ENCODE measurements at places on chromosomes 12 and 14.
A peak's percentile ranks its signal among the peaks of the same experiment; 100 is the strongest.

DNA sequence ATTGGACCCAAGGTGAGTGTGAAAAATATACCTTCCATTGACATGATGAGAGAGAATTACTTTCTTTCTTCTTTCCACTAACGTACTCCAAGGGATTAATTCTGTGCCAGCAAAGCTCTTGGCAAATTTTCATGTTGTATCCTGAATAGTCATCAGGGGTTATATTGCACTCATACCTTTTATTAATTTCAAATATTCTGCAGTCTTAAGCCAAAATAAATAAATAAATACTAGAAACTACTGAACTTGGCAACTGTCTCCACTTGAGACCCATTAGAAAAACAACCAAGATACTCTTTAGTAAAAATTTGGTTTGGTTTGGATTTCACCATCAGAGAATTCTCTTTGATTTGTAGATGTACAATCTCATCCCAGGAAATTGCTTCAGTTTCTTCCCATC lies 22.1 kb upstream of the CLEC14A start:
- DNase-seq = no peak

GRCh38 chr12:128986957-128987356 lies 133.7 kb downstream of the GLT1D1 start:
- no peak for DNase-seq

DNA sequence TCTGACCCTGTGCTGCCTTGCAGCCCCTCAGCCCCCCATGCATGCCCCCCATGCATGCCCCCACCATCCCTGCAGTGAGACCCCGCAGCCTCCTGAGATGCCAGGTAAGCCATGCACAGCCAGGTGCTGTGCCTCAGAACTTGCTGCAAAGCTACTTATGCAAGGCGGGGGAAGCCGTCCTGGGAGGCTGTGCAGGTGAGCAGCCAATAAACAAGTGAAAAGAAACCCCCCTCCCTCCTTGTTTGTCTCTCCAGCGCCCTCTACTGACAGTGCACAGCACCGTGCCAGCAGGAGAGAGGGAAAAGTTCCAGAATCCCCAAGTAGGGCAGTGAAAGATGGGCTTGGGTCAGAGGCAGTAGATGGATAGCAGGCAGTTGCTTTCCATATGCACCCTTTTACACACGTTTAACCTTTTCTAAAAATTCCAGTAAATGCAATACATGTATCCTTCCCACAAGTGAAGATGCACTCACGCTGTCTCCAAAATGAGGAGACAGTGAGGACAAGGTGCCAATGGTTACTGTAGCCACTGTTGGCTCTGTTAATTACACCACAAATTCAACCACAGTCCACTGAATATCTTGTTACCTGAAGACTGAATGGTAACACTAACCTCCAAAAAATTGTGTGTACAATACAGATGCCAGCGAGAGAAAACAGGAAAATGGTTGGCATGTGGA lies 18.0 kb downstream of the TNFAIP2 start:
- no peak for DNase-seq

DNA sequence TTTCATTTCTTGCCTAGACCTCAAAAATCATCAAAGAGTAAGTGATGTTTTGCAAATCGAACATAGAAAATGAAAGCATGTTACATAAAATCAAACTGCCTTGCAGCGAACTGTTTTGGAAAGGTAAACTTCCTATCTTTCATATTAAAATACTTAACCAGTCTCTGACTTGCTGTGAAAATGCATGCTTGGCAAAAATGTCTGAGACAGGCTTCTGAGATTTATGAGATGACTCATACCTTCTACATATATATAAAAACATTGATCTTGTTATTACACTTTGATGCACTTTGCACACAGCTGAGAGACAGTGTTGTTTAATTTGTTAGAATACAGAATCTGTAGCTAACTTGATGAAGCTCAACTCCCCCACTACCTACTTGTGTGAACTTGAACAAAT lies 179.1 kb downstream of the KITLG start:
- DNase-seq = no peak

- no peak for DNase-seq
Observed at GRCh38 chr14:70619708-70620107, 19.3 kb upstream of the MED6 start.

- peak; percentile 12 for DNase-seq
Observed at GRCh38 chr12:54759751-54760150, 94.6 kb upstream of the MUCL1 start.

DNA sequence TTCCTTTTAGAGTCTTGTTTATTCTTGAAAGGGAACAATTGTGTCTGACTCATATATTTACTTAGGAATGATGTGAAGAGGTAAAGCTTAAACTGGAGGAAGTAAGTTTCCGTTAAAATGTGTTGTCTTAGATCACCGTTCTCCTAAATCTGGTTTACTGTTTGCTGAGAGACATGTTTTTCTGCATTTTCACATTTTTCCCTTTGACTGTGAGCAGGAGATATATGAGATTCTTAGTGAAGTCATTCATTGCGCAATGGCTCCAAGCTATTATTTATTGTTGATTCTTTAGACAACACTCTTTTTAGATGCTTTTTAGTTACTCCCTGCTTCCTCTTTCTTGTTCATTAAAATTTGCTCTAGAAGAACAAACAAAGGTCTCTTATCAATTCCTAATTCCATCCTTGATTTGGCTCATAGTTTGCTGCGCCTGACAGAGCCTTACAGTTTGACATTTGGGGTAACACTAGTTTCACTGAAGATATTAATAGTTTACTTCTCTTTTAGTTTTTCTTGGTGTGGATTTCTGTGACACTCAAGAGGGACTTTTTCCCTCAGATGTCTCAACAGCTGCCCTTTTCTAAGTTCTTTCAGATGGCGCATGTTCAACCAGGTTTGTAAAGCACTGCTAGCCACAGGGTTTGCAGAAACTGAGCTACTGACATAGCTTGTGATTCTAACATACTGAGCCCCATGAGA lies 11.4 kb downstream of the CLECL1 start:
- DNase-seq = peak; percentile 29

DNA sequence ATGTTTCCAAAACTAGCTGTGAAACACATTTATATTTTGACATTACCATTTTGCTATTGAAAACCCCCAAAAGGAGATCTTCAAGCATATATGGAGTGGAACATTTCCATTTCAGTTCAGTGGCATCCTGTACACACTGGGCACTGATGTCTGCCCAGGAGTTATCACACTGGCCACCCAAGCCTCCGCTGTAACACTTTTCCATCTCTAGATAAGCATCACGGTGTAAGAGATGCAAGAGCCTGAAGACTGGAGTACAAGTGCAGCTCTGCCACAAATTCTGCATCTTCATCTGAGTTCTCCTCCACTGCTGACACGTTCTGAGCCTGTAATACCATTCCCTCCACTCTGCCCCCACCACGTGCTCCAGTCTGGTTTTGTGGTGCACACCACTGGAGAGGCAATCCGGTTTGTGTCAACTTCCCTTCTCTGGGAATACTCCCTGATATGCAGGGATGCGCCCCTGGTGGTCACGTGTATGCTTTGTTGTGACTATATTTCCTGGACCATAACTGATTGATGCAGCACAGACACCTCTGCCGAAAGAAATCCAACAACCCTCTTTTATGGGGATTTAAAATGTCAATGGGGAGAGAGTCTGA lies 12.7 kb downstream of the SPTLC2 start:
- peak; percentile 27 for DNase-seq

GRCh38 chr14:68088451-68088854 lies 268.9 kb downstream of the RAD51B start:
- DNase-seq = no peak

DNA sequence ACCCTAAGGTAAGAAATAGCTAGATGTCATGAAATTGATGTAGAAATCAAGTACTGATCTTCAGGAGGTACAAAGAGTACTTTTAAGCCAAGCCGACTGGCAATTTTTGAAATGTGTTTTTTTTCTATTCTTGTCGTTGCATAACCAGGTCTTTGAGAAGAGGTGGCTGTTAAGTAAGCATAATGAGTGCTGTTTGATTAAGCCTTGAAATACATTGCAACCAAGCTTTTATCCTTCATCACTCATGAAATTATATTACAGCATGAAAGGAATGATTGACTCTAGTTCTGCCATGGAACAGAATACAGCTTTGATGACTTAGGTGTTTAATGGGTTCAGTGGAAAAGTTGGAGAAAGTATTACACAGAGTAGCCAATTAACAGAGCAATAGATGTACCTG lies 1720.2 kb upstream of the SEL1L start:
- no peak for DNase-seq

GRCh38 chr12:54997929-54998522 lies 13.5 kb upstream of the TESPA1 start:
- DNase-seq = no peak

GRCh38 chr12:25806271-25806670 lies 152.2 kb upstream of the RASSF8 start:
- DNase-seq = no peak

DNA sequence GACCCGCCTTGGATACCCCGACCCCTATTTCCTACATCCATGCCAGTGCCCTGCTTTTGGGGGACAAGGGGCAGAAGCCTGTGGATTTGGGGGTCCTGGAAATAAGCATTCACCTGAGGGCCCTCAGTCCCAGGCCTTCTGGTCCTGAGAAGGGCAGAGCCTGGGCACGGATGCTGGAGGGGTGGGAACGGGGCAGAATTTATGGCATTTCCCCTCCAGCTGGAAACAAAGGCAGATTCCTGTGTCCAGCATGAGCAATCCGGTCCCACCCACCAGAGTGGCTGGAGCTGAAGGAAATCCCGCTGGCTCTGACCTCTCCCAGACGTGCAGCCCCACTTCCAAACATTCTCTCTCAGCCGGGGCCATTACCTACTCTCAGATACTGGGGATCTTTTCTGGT lies 9.3 kb downstream of the ANKRD33 start:
- DNase-seq = no peak

GRCh38 chr12:26678697-26679660 lies 154.0 kb downstream of the ITPR2 start:
- no peak for DNase-seq

GRCh38 chr14:35402323-35403113 lies 2.0 kb downstream of the NFKBIA start:
- no peak for DNase-seq

DNA sequence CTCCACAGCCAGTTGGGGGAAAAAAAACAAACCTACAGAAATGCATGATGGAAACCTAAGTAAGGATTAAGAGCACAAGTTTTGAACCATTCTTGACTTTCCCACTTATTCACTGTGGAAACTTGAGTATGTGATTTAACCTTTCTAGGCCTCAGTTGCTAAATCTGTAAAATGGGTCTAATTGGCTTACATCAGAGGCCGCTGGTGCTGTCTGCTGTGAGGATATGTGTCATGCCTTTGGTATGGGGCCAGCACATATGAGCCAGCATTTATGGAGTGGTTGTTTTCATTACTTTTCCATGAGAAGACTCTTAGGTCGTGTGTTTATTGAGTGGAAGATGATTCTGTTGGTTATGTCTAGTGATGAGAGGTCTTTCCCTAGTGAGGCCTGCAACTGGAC lies 102.4 kb downstream of the ESR2 start:
- no peak for DNase-seq

GRCh38 chr14:53528185-53528671 lies 375.1 kb upstream of the DDHD1 start:
- DNase-seq = no peak

GRCh38 chr12:72753571-72753970 lies 481.4 kb downstream of the TRHDE start:
- DNase-seq = no peak

DNA sequence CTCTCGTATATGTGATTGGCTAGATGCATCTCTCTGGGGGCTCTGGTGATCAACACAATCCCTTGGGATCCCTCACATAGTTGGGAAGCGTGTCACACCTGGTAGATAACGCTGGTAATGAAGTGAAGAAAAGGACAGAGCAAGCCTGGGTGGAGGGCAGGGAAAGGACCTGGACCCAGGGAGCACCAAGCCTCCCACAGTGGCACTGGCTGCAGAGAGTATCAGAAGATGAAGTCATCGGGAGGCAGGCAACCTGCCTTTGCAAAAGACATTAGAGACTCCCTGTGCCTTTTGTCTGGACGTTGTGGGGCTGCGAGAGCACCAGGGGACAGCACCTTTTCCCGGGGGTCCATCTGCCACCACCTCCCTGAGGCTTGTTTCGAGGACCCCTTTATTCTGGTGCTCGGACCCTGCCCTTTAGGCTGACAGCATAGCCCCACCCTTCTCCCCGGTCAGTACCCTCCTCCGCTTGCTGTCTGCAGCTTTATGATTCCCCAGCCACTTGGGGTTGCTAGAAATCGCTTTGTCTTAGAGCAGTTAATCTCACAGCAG lies 116.4 kb downstream of the EML1 start:
- no peak for DNase-seq

DNA sequence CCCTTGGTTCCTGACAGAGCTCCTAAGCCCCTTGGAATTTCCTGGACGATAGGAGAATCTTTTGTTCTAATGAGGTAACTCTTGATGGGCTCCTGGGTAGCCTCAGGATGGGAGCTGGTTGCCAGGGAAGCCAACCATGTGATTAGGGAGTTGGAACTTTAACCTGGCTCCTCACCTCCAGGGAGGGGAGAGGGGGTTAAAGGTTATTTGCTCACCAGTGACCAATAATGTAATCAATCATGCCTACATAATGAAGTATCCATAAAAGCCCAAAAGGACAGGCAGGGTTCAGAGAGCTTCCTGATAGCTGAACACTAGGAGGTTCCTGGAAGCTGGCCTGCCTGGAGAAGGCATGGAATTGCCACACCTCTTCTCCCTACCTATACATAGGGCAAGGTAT lies 6.2 kb upstream of the CNOT2 start:
- no peak for DNase-seq

DNA sequence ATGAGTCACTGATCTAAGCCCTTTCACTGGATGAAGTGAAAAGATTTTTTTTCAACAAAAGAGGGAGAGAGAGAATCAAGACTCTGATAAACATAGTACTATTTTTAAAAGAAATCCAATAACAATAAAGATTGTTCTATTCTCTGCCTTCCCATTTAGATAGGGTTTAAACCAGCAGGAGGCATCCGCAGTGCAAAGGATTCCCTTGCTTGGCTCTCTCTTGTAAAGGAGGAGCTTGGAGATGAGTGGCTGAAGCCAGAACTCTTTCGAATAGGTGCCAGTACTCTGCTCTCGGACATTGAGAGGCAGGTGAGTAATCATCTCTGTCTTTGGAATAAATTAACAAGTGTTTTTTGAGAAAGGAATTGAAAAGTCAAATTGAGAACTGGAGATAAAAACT lies 124.9 kb downstream of the DERA start:
- DNase-seq = no peak

DNA sequence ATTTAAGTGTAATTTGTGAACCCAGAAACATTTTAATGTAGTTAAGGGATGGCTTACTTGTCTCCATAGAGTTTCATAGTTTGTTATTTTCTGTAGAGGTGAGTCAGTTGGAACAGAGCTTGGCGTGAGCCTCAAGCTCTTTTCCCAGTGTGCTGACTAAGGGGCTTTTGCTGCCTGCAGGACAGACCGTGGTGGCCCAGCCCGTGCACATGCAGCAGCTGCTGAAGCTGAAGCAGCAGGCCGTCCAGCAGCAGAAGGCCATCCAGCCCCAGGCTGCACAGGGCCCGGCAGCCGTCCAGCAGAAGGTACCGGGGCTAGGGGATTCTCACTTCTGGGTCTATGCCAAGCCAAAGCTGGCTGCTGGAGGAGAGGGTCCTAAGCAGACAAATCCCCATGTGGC lies 76.9 kb downstream of the DDX51 start:
- no peak for DNase-seq

- DNase-seq = no peak
Observed at GRCh38 chr14:76391981-76392690, 16.2 kb downstream of the ESRRB start.

- DNase-seq = no peak
Observed at GRCh38 chr12:94749455-94749854, 99.1 kb upstream of the TMCC3 start.

- DNase-seq = no peak
Observed at GRCh38 chr12:51081421-51081820, 2.0 kb downstream of the CSRNP2 start.

All from Ammon's horn (tissue), 1 donor.